Hindlimb muscle (tissue), 1 donor: ENCODE measurements at places on chromosomes 12 and 14. TPM values are rescaled to one million over a fixed set of nuclear protein-coding genes. Genes with fewer than 3 reads are reported as not detected.

Gene PROX2
- 0.71 TPM for polyA plus RNA-seq

Gene COA8
- 59.0 TPM for polyA plus RNA-seq

DNA sequence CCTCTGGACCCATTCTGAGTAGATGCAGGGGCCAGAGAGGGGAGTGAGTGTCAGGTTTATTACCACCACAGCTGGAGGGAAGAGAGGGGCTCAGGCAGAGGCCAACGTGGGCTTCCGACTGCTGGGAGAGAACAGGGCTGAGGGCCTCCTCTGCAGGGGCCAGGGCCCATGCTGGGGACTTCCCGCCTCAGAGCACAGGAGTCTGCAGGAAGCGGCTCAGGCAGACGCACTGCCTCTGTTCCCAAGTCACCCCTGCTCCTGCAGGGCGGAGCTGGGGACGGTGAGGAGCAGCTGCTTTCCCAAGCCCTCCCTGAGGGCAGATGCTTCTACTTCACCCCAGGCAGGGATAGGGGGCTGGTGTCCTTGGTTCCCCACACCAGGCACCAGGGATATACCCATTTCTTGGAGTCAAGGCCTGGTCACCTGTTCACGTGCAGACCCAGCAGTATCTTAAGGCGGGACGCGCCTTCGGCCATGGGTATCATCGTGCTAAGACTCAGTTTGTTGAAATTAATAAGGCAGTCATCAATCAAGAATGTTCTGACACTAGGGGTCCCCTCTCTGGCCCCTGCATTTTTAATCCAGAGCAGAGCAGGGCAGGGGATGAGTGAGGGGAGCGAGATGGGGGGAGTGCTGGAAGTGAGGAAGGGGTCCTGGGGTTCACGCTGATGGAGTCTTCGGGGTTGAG is 100.0 kb downstream of the PIWIL1 start:
- DNase-seq: no peak

DNA sequence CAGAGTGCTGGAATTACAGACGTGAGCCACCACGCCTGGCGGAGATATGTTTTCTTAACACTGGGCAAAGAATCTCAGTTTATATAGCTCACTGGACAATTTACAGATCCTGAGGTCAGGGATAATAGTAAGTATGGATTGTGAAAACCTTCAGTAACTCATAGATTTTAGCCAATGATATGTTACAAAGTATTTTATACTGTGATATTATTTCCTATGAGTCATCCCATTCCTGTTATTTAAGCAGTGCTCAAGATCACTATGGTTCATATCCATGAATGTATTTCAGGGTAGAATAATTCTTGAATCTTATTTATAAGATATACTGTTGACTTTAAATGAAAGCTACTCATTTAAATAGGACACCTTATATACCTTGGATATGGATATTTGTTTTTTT is 107.2 kb downstream of the RAD51B start:
- no peak for DNase-seq

GRCh38 chr12:76143343-76144244 is 59.1 kb upstream of the NAP1L1 start:
- no peak for DNase-seq
